Keratinocyte (primary cell): ENCODE measurements at places on chromosomes 2 and 18. TPM values are rescaled to one million over a fixed set of nuclear protein-coding genes. Genes with fewer than 3 reads are reported as not detected.

- no peaks in the 10 kb centered on the region for H3K27me3 ChIP-seq
- H3K27ac ChIP-seq: no peak overlapping the region
- no peaks in the 10 kb centered on the region for H3K4me1 ChIP-seq
- H3K4me3 ChIP-seq: no peak overlapping the region
Observed at GRCh38 chr2:57156231-57156924, 890.2 kb upstream of the VRK2 start.

GRCh38 chr2:64166637-64167420, 22.6 kb upstream of the PELI1 start:
- DNase-seq: no peak
- H3K4me1 ChIP-seq: peaks cover 25% of the 10 kb centered on the region
- H3K36me3 ChIP-seq: no peaks in the 10 kb centered on the region
- no peaks in the 10 kb centered on the region for H3K27me3 ChIP-seq
- no peak overlapping the region for H3K27ac ChIP-seq

GRCh38 chr2:49971453-49971852, 817.1 kb upstream of the FSHR start:
- H3K4me1 ChIP-seq: peaks cover 4% of the 10 kb centered on the region
- H3K27ac ChIP-seq: no peak overlapping the region
- H3K27me3 ChIP-seq: no peaks in the 10 kb centered on the region
- no peaks in the 10 kb centered on the region for H3K36me3 ChIP-seq

Gene B3GNT7
- polyA plus RNA-seq: 0.08 TPM in 1 of 3 replicates, not detected in the others

Gene ALPP
- not detected in 3 replicates for polyA plus RNA-seq

GRCh38 chr2:238776003-238776760, 71.7 kb upstream of the TWIST2 start:
- DNase-seq: no peak
- H3K4me1 ChIP-seq: no peaks in the 10 kb centered on the region
- H3K27ac ChIP-seq: no peak overlapping the region
- no peaks in the 10 kb centered on the region for H3K36me3 ChIP-seq

- H3K27ac ChIP-seq: no peak overlapping the region
- no peaks in the 10 kb centered on the region for H3K36me3 ChIP-seq
- no peak overlapping the region for H3K4me3 ChIP-seq
- no peaks in the 10 kb centered on the region for H3K27me3 ChIP-seq
- no peak for DNase-seq
- H3K4me1 ChIP-seq: no peaks in the 10 kb centered on the region
Observed at GRCh38 chr2:46731280-46731679, 184.3 kb downstream of the MCFD2 start.

GRCh38 chr2:62221141-62221540, 25.2 kb downstream of the B3GNT2 start:
- no peaks in the 10 kb centered on the region for H3K4me1 ChIP-seq
- no peak for DNase-seq
- H3K4me3 ChIP-seq: no peak overlapping the region
- H3K36me3 ChIP-seq: peaks cover 9% of the 10 kb centered on the region
- no peaks in the 10 kb centered on the region for H3K27me3 ChIP-seq

GRCh38 chr2:182068811-182069210, 83.2 kb downstream of the PPP1R1C start:
- H3K36me3 ChIP-seq: no peaks in the 10 kb centered on the region
- DNase-seq: no peak
- H3K27me3 ChIP-seq: no peaks in the 10 kb centered on the region
- H3K27ac ChIP-seq: no peak overlapping the region
- peaks cover 21% of the 10 kb centered on the region for H3K4me1 ChIP-seq

DNA sequence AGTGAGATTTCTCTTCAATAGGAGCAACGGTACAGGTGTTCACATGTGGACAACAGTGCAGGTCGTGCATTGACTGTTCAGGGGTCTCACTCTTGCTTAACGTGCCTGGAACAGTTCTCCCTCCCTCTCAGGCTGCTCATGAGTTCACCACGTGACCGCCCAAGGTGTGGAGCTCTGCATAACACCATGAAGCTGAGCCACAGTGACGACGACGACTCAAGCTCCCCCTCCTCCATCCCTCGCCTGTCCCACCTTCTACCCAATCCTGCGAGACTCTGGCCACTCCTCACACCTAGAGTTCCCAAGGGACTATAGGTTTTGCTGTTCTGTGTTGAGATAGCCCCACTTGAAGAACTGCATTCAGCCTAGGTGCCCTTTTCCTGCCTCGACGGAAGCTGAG, 42.8 kb downstream of the STK25 start:
- no peak overlapping the region for H3K4me3 ChIP-seq
- no peaks in the 10 kb centered on the region for H3K4me1 ChIP-seq
- H3K27ac ChIP-seq: no peak overlapping the region

DNA sequence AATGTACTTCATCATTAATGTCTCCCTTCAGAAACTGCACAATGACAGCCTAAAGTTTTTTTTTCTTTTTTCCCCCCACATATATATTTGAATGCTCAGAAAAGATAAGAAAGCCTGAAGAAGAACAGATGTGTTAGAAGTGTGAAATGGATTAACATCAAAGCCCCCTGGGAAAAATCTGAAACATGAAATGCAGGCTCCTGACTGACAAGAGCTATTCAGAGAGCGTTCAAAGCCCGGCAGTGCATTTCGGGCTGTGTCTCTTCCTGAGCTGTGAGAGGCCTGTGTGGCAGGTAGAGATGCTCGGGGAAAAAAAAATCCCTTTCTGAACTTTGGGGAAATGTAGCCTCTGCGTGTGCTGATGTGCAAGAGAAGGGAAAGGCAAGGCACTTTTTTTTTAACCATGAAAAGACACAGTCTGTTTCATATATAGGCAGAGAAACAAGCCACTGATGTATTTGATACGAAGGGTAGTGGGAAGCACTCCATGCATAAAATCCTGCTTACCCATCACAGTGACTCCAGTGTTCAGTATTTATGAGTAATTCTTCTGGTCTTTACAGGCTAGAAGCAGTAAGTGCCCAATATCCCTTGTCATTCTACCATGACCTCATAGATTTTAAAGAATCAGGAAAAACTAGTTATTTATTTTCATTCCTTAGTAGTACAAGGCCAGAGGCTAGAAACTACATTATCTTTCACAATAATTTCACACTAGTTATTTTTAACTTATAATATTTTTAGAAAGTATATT, 1574.2 kb upstream of the PIK3C3 start:
- no peak overlapping the region for H3K27ac ChIP-seq
- DNase-seq: no peak
- H3K36me3 ChIP-seq: no peaks in the 10 kb centered on the region
- H3K27me3 ChIP-seq: no peaks in the 10 kb centered on the region
- no peak overlapping the region for H3K4me3 ChIP-seq

DNA sequence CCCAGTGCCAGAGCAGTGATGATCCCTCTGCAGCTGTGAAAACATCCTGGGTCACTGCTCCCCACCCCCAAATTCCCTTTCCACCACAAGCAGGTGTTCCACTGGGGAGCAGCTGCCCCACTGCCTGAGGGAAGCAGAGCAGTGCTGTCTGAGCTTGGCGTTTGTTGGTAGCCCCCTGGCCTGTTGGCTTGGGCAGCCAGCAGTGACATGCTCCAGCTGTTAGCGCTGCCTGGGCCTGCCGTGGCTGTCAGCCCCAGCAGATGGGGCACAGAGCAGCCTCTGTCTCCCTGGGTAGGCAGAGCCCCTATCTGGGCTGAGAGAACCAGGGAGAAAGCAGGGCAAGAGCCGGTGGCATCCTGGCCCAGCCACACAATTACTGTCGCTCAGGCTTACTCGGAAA, 247.7 kb downstream of the GLI2 start:
- DNase-seq: no peak
- no peak overlapping the region for H3K4me3 ChIP-seq
- no peak overlapping the region for H3K27ac ChIP-seq
- no peaks in the 10 kb centered on the region for H3K36me3 ChIP-seq
- peaks cover 9% of the 10 kb centered on the region for H3K4me1 ChIP-seq
- no peaks in the 10 kb centered on the region for H3K27me3 ChIP-seq

- no peak overlapping the region for H3K27ac ChIP-seq
- H3K36me3 ChIP-seq: no peaks in the 10 kb centered on the region
- H3K4me1 ChIP-seq: no peaks in the 10 kb centered on the region
- no peak for DNase-seq
- no peak overlapping the region for H3K4me3 ChIP-seq
- H3K27me3 ChIP-seq: no peaks in the 10 kb centered on the region
Observed at GRCh38 chr2:210768329-210768910, 212.0 kb downstream of the CPS1 start.

- no peaks in the 10 kb centered on the region for H3K4me1 ChIP-seq
- no peak overlapping the region for H3K4me3 ChIP-seq
- no peak overlapping the region for H3K27ac ChIP-seq
- H3K36me3 ChIP-seq: no peaks in the 10 kb centered on the region
- DNase-seq: no peak
Observed at GRCh38 chr2:164126960-164127660, 391.3 kb upstream of the FIGN start.

DNA sequence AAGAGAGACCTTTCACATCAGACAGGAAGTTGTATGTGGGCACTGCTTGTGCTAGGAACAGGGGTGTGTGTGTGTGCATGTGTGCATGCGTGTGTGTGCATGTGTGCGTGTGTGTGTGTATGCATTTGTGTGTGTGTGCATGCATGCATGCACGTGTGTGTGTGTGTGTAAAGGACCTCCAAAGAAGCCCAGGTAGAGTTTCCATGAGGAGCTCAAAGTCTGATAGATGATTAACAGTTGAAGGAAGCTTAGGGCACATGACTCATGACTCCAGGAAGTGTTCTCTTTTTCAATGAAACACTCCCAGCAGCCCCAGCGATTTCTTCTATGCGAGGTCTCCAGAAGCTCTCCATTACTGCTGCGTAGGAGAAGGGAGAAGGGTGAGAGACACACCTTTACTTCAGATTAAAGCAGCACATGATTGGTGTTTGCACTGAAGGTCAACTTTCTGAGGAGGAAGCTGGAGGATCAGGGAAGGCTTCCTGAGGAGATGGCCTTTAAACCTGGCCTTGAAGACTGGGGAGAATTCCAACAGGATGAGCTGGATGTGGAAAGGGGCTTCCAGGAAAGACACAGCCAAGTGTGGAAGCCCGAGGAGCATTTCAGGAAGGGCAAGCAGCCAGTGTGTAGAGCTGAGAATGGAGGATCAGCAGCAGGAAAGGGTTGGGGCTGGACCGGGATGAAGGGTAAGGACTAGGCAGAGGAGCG, 77.7 kb downstream of the SMAD4 start:
- no peaks in the 10 kb centered on the region for H3K36me3 ChIP-seq
- H3K4me3 ChIP-seq: no peak overlapping the region
- DNase-seq: no peak
- no peak overlapping the region for H3K27ac ChIP-seq
